ENCODE measurements at places on chromosomes 16 and 17. TPM values are rescaled to one million over a fixed set of nuclear protein-coding genes. Genes with fewer than 3 reads are reported as not detected.

- no peak for DNase-seq
Measured at GRCh38 chr16:10343124-10343760, 42.6 kb upstream of the ATF7IP2 start.

- no peak for DNase-seq
Measured at GRCh38 chr17:48547808-48548522, 3.1 kb upstream of the HOXB2 start.

GRCh38 chr17:73652886-73653480 is 8.7 kb upstream of the SDK2 start:
- no peak for DNase-seq

GRCh38 chr17:29848737-29849136 is 81.3 kb downstream of the SSH2 start:
- DNase-seq = no peak

DNA sequence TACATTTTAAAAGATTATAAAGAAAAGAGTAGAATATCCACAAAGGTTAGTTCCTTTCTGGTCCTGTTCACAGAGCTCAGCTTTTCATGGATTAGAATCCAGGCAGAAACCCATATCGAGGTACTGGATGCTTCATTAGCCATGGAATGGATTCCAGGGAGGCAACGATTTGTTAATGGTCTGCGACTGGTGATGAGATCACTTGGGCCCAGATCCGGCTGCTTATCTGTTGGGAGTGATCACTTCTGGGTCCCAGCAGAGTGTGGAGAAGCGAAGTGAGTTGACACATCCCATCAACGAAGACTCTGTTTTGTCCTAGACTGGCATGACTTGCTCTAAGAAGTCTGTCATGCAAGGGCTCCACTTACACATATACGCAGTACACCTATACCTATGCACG is 165.8 kb downstream of the MAF start:
- no peak for DNase-seq

GRCh38 chr16:74601126-74601871 is 5.6 kb downstream of the GLG1 start:
- no peak for DNase-seq

GRCh38 chr17:17243163-17243562 is 6.2 kb upstream of the FLCN start:
- no peak for DNase-seq

DNA sequence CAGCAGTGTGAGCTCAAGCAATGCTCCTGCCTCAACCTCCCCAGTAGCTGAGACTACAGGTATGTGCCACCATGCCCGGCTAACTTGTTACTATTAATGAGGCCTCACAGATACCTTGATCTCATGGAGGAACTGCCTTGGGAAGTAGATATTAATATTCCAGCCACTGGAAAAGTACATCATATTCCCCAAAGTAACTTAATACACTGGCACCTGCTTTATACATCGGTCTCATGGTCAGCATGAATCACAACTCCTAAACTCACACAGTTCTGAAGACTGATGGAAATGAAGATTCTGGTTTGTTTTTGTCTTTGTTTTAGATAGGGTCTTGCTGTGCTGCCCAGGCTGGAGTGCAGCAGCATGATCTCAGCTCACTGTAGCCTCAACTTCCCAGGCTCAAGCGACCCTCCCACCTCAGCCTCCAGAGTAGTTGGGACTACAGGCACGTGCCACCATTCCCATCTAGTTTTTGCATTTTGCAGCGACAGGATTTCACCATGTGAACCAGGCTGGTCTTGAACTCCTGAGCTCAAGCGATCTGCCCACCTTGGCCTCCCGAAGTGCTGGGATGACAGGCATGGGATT is 28.2 kb downstream of the ADCY9 start:
- DNase-seq = no peak

DNA sequence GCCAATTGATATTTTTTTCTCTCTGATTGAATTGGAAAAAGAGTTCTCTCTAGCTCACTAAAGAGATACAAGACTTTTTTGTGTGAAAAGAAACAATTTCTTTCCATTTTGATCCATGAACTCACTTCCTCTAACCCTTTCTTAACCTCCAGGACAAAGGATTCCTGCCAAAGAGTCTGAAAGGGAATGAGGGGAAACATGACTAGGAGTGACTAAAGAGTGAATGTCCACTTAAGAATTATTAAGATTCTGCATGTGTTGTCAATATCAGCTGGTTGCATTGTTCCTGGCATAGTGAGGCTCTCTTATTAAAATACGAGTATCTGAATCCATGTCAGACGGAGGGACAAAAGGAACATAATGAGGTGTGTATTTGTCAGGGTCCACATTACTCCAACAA is 344.7 kb downstream of the GRIN2A start:
- DNase-seq = no peak

- no peak for DNase-seq
Measured at GRCh38 chr17:1861391-1862010, 31.7 kb downstream of the RPA1 start.

DNA sequence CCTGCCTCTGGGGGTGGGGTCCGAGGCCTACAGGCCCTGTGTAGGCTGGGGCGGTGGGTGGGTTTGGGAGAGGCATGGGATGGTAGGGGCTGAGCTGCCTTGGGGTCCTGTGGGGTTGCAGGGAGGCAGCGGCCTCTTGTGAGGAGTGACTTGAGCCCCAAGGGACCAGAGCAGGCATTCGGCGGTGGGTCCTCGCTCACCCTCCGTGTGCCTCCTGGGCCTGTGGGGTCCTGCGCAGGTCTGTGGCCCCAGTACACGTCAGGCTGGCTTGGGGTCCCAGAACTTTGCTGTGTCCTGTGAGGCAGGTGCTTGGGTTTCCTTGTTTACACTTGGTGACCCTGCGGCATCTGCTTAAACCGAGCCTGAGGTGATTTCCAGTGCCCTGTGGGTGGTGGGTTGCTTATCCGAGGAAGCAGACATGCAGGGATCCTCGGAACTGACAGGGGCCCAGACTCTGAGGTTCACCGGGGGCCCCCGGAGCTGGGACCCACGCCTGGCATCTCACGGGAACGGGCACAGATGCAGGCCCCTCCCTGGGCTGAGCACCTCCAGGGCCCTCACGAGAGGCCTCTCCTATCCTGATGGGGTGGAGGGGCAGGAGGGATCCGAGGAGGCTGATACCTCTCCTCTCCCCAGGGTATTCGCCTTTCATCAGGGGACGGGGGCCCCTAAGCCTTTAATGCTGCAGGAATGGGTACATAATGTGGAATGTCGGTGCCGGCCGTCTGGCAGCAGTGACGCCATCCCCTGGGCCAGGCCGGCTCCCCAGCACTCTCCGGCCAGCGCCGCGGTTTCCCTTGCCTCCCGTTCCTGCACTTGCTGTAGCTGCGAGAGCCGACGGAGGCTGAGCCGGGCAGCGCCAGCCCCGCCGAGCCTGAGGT is 7.7 kb downstream of the METRNL start:
- DNase-seq = no peak

GRCh38 chr16:78161023-78161729 is 61.7 kb downstream of the WWOX start:
- DNase-seq = no peak

DNA sequence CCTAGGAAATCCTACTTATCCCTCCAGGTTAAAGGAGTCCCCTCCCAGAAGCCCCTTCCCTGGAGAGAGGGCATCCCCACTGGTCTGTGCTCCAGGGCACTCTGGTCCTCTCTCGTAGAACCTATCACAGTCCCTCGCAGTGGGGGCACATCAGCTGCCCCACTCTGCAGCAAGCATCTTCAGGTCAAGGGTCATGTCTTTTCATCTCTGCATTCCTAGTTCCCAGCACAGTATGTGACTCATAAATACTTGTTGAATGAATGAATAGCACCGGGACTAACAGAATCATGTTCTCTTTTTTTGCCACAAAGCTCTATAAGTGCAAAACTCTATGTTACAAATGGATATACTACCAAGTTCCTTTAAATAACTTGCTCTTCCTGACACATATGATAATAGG is 36.0 kb downstream of the RNF157 start:
- no peak for DNase-seq

- DNase-seq = no peak
Measured at GRCh38 chr16:6377956-6378355, 954.7 kb upstream of the RBFOX1 start.

DNA sequence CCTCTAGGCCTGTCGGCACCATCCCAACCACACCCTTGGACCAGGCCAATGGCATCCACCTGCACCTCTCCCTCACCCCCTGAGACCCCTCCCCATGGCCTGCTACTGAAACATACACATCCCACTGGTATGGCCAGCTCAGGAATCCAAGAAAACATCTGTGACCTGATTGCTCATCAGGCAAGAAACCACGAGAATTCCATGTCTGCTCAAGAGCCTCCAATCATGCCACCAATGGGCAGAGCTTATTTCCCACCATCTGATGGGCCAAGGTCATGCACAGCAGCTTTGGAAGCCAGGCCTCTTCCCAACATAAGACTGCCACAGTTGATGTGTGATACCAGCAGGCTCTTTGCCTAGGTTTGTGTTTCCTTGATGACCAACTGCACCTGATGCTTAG is 190.1 kb downstream of the C16orf78 start:
- no peak for DNase-seq

GRCh38 chr16:69436896-69437295 is 12.5 kb downstream of the CYB5B start:
- DNase-seq = no peak

- no peak for DNase-seq
Measured at GRCh38 chr17:27959382-27959709, 66.2 kb upstream of the LYRM9 start.

Gene JPH3
- total RNA-seq = not detected

Gene HSF4
- 35.4 TPM for total RNA-seq

Gene RGS11
- total RNA-seq = 13.0 TPM

Gene CENPX
- 23.8 TPM for total RNA-seq

Gene GP1BA
- total RNA-seq = not detected

Gene ACAP1
- 19.4 TPM for total RNA-seq
